ENCODE measurements at places on chromosomes 4 and X.

DNA sequence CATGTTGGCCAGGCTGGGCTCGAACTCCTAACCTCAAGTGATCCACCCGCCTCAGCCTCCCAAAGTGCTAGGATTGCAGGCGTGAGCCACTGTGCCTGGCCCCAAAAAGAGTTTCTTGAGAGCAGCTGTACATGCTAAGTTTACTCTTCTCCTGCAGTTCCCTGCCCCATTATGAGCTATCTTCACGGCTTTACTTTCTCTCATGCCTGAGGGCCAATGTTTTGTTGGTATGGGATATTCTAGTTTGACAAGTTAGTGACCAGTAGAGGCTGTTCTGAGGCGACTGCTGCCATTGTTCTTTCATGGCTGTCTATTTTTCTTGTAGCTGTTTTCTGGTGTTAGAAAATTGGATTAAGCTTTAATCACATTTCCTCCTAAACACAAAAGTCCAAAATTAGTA lies 78.0 kb upstream of the STX18 start:
- DNase-seq = no peak

DNA sequence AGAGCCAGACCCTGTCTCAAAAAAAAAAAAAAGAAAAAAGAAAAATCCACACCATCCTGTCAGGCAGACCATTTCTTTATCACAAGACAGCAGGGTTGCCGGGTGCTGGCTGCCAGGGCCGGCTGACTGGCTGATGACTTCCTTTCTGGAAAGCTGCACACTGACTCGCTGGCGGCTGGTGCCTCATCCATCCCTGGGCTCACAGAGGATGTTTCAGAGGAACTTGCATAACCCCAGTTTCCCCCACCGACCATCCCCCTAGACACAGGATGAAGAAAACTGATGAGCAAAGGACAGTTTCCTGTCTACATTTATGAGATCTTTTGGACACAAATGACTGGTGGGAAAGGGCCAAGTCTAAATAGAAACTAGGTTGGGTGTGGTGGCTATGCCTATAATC lies 14.1 kb downstream of the HPSE start:
- DNase-seq = peak; percentile 51

GRCh38 chr4:158102904-158103303 lies 69.9 kb downstream of the GASK1B start:
- no peak for DNase-seq

DNA sequence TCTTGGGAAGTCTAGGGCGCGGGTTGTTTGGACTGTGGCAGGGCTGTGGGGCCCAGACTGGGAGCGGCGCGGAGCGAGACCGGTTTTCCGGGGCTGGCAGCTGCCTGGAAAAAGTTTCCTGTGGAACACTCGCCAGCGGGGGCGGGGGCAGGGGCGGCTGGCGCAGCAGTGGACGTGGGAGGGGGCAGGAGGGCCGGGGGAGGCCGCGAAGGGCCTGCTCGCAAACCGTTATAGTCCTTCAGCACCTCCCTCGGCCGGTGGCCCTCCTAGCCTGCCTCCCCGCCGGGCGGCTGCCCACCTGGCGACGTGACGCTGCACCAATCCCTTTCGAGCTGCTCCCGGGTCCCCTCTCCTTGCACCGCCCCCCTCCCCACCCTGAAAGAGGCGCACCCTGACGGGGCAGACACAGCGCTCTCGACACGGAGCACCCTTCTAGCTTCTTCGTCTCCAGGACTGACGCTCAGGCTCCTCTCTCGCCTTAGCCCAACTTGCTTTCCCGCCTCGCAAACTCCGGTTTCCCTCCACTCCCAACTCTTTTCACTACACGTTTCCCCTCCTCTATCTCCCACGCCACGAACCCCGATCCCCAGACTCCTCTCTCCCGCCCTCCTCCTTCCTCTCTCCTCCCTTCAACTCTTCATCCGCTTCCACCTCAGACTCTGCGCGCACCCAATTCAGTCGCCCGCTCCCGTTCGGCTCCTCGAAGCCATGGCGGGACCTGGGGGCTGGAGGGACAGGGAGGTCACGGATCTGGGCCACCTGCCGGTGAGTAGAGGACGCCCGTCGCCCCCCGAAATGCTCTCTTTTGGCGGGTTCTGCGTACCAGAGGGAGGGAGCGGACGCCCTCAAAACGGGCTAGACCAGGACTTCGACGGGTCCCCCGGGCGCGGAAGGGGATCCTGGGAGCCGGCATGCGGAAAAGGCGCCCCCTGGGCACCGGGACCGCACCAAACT lies at the start of gene NRK:
NRK (plus strand) TSS at position 402 of the 954 bp plus-strand sequence; CDS start at position 709, 307 bp downstream.
- DNase-seq = peak; percentile 54

GRCh38 chr4:20832826-20833225 lies 132.6 kb downstream of the PACRGL start:
- peak; percentile 25 for DNase-seq

- DNase-seq = peak; percentile 14
Measured at GRCh38 chr4:72587334-72587733, 18.3 kb upstream of the ADAMTS3 start.

DNA sequence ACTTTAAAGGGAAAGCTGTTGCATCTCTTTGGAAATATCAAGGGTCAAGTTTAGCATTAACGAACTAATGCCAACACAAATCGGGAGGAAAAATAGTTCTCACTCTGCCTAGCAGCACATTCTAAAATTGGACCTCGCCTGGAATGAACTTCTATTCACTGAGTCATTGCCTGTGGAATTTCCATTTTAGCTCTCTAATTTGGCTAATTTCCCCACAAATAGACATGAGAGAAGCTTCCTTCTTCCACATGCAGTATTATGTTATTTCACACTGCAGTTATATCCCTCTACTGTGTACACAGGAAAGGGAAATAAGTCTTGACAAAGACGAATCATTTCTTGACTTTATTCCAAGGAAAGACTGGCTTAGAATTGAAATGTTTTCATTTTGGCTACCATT lies 9.3 kb downstream of the ZXDA start:
- DNase-seq = no peak

- no peak for DNase-seq
Measured at GRCh38 chrX:153885208-153885787, 675 bp downstream of the L1CAM start.

- peak; percentile 85 for DNase-seq
Measured at GRCh38 chr4:78481180-78481579, 70.4 kb upstream of the ANXA3 start.

GRCh38 chr4:110216129-110216528 lies 17.7 kb upstream of the ELOVL6 start:
- DNase-seq = peak; percentile 38

- DNase-seq = peak; percentile 3
Measured at GRCh38 chr4:31598639-31599038, 878.5 kb downstream of the PCDH7 start.

DNA sequence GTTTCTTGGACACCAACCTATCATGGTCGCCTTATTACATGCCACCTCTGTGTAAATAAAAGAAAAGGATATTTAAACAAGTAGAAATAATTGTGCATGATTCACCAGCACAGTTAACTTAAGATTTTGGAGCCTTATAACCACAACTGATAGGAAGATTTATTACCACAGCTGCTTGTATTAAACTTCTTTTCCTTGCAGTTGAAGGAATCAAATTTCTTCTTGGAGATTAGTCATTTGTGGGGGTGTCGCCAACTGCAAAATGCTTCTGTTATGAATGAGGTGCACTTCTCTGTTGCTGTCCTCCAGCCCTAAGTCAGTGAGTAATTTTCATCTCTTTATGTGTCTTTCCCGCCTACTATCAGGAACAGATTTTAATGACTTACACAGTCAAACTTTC lies 73.3 kb downstream of the OR13H1 start:
- DNase-seq = peak; percentile 3

DNA sequence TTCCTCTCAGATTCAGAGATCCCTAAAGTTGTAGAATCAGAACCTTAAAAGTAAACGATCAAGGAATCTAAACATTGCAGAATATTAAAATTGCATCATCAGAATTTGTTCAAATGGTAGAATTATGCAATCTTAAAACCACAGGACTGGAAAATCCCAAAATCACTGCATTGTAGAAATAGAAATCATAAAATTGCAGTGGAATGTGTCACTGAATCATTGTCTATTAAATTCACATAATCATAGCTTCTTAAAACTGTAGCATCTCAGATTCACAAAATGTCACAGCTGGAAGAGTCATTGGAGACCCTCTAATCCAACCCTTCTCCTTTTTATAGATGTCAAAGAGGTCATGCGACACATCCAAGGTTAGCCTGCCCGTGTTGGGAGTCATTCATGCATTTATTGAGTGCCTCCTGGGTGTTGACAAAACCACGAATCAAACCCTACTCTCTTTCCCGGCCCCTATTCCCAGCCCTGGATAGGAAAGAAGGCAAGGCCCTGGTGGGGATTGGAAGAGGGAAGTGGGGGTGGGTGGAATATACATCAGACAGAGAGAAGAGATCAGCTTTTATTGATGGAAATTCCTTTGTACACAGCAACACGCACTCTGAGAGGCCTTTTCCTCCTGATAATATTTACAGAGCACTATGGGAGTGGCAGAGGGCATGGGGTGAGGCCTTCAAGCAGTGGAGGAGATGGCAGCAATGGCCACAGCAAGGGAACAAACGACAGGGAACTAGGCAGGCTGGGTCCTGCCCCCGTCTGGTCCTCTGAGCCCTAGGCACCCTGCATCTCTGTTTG lies 15.4 kb downstream of the IQSEC2 start:
- DNase-seq = peak; percentile 53

DNA sequence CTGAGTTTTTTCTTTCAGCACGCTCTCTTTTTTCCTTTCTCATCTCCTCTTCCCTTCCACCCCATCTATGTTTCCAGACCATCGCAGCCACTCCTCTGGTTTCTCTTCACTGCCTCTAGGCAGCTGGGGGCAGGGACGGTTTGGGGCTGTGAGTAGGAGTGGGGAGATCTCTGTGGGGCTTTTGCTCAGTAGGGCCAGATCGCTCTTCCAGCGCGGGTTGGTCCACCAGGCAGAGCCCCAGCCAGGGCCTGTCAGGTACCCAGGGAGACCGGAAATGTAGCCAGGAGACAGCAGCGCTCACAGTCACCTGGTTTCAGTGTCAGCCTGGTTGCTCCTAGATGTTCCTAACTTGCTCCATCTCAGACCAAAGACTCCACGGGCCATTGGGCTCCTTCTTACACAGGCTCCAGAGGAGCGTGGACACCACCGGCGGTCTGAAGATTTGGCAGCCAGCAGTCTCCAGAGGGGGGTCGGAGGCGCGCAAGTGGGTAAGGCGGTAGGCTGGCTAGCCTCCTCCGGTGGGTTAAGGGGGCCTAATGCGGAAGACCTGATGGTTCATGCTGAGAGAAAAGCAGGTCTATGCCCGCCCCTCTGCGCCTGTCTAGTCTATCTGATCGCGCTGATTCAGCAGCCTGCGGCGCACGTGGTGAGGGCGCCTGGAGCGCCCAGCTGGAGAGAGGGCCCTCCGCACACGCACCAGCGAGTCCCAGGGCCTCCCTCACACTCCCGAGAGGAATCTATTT lies 1.8 kb downstream of the FGF5 start:
- DNase-seq = no peak

- DNase-seq = no peak
Measured at GRCh38 chrX:122739770-122740169, 444.3 kb upstream of the GRIA3 start.

GRCh38 chr4:171542640-171543039 lies 270.6 kb upstream of the GALNTL6 start:
- no peak for DNase-seq

DNA sequence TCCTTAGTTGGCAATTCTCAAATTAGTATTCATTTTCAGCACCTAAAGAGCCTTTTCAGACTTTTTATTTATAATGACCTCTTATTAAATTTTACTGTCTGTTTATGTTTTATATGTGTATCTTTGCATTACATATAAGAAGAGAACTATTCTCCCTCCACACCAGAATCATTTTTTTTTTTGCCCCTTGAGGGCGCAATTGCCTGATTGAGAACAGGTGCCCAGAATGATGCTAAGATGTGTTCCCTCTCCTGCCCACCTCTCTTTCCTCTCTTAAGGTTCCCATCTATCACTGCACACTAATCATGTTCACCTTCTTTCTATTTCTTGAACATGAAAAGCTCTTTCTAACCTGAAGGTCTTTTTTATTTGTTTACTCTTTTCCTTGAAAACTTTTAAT lies 44.2 kb upstream of the ADAM29 start:
- no peak for DNase-seq

- no peak for DNase-seq
Measured at GRCh38 chr4:20878806-20879205, 178.5 kb downstream of the PACRGL start.

DNA sequence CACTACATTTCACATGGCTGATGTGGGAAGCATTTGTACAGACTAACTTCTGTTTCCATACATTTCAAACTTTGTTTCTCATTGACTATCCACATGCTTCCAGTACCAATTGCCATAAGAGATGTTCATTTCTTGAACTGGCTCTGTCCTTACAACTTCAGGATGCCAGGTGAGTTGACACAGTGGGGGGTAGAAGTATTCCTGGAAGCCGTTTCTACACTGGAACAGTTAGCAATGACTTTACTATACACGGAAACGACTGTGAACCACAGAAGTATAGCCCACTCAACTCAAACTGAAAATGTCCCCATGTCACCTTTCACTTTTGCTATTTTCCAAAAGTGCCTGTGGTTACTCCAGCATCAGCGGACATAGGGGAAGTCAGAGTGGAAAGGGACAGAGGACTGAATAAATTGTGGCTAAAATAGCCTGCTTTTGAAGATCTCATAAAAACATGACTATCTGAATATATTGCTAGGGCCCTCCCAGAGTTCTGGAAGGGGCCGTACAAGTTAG lies 38.0 kb upstream of the DSPP start:
- DNase-seq = no peak
